Mucosa of descending colon (tissue), 3 donors: ENCODE measurements at places on chromosomes 12 and 14. TPM values are rescaled to one million over a fixed set of nuclear protein-coding genes. Genes with fewer than 3 reads are reported as not detected.

ITGA7 gene
- 46.0 TPM for total RNA-seq

ACSM4 gene
- total RNA-seq: not detected

SERPINA5 gene
- not detected for total RNA-seq

MYH7 gene
- 6.2 TPM for total RNA-seq

ZFHX2 gene
- 1.6 TPM for total RNA-seq

RNU6-8 gene
- total RNA-seq: not detected

FBLN5 gene
- total RNA-seq: 6.1 TPM

MYO1H gene
- 0.41 TPM for total RNA-seq

LYZ gene
- total RNA-seq: 118 TPM

GRCh38 chr14:90499908-90500664 lies 103.3 kb downstream of the CALM1 start:
- no peak for DNase-seq

GRCh38 chr12:121789233-121789781 lies 4.2 kb downstream of the RHOF start:
- peak; percentile 67 for DNase-seq

- DNase-seq: no peak
These were observed 32.2 kb upstream of the KTN1 start for GRCh38 chr14:55547650-55548315.

- no peak for DNase-seq
These were observed 124.9 kb downstream of the DACT1 start for GRCh38 chr14:58762629-58763028.

- DNase-seq: no peak
These were observed 62.5 kb upstream of the PYGL start for GRCh38 chr14:51006781-51007211.

DNA sequence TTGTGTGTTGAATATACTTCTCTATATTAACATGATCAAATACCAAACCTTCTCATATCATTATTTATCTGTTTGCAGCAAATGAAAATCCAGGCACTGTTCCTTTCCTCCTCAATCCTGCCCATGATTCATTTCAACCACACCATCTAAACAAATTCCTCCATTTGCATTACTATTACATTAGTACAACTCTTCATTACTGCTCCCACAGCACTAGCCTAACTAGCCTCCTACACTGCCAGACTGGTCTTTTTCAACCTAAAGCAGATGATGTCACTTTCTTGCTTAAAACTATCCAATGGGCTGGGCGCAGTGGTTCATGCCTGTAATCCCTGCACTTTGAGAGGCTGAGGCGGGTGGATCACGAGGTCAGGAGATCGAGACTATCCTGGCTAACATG lies 117.3 kb upstream of the MYF6 start:
- DNase-seq: no peak

GRCh38 chr14:38605193-38606114 lies 349.6 kb upstream of the CLEC14A start:
- no peak for DNase-seq

GRCh38 chr12:47758834-47759690 lies at the start of gene RAPGEF3:
Gene RAPGEF3, minus strand, starts transcription at chr12:47758880. Its CDS starts 324 bp downstream, at chr12:47758556.
- DNase-seq: peak; percentile 87

- no peak for DNase-seq
These were observed 348.8 kb downstream of the GXYLT1 start for GRCh38 chr12:41795910-41796309.

GRCh38 chr12:18239526-18239925 lies 21.8 kb upstream of the PIK3C2G start:
- no peak for DNase-seq

DNA sequence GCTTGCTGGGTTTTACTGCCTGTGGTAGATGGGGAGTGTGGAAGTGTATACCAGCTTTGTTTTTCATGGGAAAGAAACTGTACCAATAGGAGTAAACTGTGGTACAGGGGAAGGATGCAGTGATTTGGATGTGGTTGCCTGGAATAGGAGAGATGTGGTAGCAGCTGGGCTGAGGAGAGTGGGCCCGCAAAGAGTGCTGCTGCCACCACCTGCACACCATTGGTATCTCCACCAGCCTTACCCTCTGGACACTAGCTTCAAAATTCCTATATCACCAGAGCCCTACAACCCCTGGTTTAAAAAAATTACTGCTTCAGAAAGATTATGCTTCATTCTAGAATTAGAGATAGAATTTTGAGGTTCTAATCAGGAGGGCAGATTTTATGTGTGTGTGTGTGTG lies 53.6 kb downstream of the AKAP6 start:
- DNase-seq: peak; percentile 24

DNA sequence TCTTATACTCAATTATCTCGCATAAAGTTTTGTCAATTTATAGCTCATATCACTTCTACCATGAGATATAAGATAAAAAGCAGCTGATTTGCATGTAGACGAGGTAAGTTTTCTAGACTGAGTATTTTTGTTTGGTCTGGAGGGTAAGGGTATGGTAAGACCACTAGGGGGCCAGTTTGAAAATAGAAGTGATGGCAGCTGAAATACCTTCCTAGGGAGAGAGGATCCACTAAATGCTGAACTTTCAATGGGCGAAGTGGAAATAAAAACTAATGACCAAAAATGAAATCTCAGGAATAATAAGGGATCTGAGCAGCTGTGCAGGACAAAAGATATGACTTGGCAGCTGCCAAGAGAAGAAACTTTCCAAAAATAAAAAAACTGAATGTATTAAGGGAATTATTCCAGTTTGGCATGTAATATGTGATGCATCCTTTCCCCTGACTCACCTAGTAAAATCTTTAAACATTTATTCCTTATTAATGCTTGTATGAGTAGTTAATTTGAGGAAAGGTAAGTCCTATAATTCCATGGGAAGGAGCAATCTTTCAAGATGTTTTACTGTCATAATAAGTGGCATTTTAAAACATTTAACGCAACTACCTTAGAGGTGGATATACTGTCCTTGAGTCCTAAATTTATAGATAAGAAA lies 754.5 kb downstream of the C12orf50 start:
- no peak for DNase-seq

DNA sequence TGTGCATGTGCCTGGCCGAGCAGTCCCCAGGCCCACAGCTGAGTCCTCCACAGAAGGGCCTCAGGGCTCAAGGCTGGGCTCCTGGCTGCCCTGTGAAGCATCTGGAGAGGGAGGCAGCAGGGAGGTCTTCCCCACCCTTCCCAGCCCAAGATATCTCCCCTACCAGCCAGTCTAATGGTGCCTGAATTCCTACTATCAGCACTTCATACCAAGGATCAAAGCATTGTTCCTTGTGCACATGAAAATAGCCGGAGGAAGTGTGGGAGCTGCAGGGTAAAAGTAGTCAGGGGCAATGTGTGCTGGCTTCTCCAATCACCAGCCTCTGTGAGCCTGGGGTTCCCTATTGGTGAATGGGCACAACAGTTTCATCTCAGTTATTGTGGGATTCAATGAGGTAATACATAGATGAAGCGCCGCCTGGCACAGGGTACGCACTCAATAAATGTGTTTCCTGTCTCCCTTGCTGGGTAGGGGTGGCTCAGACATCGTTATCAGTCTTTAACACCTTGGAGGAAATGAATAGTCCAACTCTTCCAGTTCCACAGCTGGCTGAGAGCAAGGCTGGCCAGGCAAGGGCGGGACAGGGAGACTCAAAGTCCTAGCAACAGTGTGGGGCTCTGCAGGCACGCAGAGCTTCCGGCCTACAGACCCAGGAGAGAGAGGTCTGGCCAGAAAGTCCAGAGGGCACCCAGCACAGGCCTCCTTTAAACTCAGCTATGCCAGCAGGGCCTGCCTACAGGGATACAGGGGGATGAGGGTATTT lies 39.1 kb upstream of the PNMA1 start:
- peak; percentile 91 for DNase-seq

DNA sequence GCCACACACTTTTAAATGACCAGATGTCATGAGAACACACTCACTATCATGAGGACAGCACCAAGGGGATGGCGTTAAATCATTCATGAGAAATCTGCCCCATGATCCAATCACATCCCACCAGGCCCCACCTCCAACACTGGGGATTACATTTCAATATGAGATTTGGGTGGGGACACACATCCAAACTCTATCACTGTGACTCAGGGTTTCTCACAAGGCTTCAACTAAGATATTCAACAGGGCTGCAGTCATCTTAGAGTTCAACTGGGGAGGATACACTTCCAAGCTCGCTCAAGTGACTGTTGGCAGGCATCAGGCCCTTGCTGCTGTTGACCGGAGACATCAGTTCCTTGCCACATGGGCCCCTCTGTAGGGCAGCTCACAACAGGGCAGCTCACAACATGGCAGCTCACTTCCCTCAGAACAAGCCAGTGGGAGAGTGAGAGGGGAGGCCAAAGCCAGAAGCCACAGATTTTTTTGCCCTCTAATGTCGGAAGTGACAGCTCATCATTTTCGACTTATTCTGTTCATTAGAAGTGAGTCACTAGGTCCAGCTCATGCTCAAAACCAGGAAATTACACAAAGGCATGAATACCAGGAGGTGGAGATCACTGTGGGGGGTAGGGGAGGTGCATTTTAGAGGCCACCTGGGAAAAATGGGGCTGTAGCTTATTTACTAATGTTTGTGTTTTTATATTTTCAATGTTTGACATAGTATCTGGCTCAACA lies 50.8 kb upstream of the PTHLH start:
- no peak for DNase-seq

- DNase-seq: no peak
These were observed 34.7 kb downstream of the KCNA5 start for GRCh38 chr12:5078423-5078822.

DNA sequence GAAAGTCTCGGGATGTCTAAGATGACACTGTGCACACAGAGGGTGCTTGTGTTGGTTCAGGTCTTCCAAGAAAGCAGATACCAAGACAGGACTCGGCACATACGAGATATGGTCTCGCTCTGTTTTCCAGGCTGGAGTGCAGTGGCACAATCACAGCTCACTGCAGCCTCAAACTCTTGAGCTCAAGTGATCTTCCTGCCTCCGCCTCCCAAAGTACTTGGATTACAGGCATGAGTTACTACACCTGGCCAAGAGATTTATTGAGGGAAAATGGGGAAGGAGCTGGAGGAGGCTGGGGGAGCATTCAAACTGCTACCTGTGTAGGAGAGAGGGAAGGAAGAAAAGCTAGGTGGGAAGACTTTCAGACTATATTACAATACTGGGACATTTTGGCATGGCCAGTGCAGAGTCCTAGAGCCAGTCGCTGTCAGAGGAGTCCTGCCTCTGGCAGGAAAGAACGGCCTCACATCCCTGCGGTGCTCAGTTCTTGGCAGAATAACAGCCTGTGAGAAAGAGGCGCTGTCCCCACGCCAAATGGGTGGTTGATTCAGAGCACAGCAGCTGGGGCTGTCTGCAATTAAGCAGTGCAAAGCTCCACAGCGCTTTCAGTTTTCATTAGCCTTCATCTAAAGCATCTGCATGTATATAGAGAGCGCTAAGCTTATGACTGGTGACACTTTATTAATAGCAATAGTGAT lies 18.3 kb downstream of the SLC17A8 start:
- peak; percentile 52 for DNase-seq

GRCh38 chr14:55245657-55246268 lies 25.5 kb upstream of the FBXO34 start:
- DNase-seq: peak; percentile 75

- DNase-seq: no peak
These were observed 18.6 kb downstream of the INTS13 start for GRCh38 chr12:26919216-26919555.

DNA sequence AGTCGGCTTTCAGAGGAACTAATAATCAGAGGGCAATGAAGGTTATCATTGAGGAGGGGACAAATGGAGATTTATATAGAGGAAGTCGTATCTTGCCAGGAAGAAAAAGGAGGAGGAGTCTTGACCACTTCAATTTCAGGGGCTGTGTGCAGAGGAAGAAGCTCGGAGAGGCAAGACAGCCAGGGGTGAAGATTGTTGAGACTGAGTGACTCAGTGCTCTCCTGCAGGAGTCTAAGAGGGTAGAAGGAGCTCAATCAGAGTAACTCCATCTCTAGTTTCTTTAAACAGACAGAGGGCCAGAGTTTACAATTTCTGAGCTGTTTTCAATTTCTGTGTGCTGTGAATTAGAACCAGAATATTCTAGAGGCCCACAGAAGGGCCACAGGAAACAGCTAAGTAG lies 439.3 kb upstream of the PRICKLE1 start:
- DNase-seq: no peak

DNA sequence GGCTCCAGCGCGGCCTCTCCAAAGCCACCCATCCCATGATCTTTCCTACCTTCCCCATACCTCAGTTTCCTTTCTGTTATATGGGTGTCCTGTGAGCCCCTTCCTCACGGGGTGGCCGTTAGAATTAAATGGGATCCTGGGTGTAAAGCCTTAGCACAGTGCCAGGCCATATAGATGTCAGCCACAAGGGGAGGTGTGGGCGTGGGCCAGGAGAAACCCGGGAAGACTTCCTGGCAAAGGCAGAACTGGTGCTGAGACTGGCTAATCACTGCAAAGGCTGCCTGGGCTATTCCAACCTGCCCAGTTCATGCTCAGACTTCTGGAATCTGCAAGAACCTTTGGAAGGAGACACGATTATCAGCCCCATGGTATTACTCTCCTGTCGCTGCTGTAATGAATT lies 11.0 kb upstream of the NCOR2 start:
- DNase-seq: no peak

GRCh38 chr14:54767139-54767431 lies 135.5 kb downstream of the GCH1 start:
- DNase-seq: no peak

DNA sequence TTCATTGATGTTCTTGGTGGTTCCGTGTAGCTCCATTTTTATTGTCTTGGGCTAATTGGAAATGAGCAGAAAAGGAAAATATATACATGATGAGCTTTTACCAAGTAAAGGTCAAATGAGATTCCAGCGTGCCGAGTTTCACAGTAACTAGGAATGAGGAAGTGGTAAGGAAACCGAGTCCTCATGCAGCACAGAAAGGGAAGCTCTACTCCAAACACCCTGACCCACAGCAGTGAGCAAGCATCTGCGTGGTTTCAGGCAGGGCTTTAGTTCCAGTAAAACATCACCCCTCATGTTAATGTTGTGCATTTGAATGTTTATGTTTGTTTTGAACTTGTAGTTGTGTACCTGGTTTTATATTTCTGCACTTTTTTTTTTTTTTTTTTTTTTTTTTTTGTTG lies 208.0 kb downstream of the SLC41A2 start:
- DNase-seq: peak; percentile 39

DNA sequence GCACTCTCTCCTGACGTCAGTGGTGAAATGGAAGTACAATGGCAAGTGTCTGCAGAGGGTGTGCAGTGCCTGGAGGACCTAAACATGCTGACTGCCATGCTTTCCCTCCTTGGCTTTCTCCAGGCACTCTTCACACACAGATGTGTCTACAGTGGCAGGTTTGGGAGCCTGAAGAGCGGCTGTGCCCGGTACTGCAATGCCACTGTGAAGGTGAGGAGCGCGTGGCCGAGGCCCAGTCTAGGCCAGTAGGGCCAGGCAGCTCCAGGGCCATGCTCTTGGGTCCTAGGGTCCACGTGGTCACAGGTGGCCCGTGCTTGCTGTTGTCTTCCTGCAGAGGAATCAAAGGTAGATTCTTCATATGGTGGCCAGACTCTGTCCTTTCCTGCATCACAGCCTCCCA lies 81.4 kb downstream of the STAB2 start:
- no peak for DNase-seq

DNA sequence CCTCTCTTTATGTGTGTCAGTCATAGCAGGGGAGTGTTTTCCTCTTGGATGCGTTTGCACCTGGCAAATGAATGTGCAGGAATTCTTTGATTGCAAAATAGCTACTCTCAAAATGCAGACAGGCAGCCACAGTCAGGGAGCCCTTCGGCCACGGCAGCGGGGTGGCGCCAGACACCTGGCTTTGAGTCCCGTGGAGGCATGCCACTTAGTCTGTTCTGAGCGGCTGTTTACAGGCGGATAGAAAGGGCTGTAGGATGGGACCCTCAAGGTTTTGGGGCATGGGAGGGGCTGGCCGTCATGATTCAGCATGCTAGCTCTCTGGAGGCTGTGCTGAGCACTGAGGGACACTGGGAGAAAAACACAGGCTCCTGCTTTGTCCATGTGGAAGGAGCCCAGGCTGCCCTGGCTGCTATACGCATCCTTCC lies 117.1 kb downstream of the SLC25A47 start:
- DNase-seq: peak; percentile 87
